Muscle of back (tissue), 13 donors: ENCODE measurements at places on chromosomes 12 and 14. TPM values are rescaled to one million over a fixed set of nuclear protein-coding genes. Genes with fewer than 3 reads are reported as not detected.

RNASE3 gene
- polyA plus RNA-seq: not detected

FOXM1 gene
- polyA plus RNA-seq: 23.2 TPM

MYF5 gene
- polyA plus RNA-seq: 27.3 TPM

PDE3A gene
- 13.6 TPM for polyA plus RNA-seq

SALL2 gene
- 16.6 TPM for polyA plus RNA-seq

NRL gene
- polyA plus RNA-seq: 1.3 TPM

SLC4A8 gene
- 0.58 TPM for polyA plus RNA-seq

SLC17A8 gene
- polyA plus RNA-seq: 0.20 TPM

CLEC2A gene
- polyA plus RNA-seq: not detected

CPM gene
- 3.8 TPM for polyA plus RNA-seq

CLEC12A gene
- 1.1 TPM for polyA plus RNA-seq

LRRC9 gene
- 0.42 TPM for polyA plus RNA-seq

PLEKHD1 gene
- 0.55 TPM for polyA plus RNA-seq

PIWIL1 gene
- polyA plus RNA-seq: 0.05 TPM

FGF23 gene
- polyA plus RNA-seq: 0.14 TPM

OASL gene
- 0.10 TPM for polyA plus RNA-seq

CD163 gene
- polyA plus RNA-seq: 21.6 TPM

RERG gene
- 8.1 TPM for polyA plus RNA-seq

NDUFA9 gene
- 88.2 TPM for polyA plus RNA-seq

CEBPE gene
- polyA plus RNA-seq: not detected

CLEC4A gene
- polyA plus RNA-seq: 0.99 TPM

BHLHE41 gene
- polyA plus RNA-seq: 4.9 TPM
